Stimulated activated CD8-positive, alpha-beta memory T cell treated with anti-CD3 and anti-CD28 coated beads, Interleukin-2, amount 100 ng/mL, for 1 hour (primary cell): ENCODE measurements at places on chromosomes 6 and 20.

GRCh38 chr6:159005436-159005835 is 5.4 kb upstream of the RSPH3 start:
- DNase-seq: no peak

DNA sequence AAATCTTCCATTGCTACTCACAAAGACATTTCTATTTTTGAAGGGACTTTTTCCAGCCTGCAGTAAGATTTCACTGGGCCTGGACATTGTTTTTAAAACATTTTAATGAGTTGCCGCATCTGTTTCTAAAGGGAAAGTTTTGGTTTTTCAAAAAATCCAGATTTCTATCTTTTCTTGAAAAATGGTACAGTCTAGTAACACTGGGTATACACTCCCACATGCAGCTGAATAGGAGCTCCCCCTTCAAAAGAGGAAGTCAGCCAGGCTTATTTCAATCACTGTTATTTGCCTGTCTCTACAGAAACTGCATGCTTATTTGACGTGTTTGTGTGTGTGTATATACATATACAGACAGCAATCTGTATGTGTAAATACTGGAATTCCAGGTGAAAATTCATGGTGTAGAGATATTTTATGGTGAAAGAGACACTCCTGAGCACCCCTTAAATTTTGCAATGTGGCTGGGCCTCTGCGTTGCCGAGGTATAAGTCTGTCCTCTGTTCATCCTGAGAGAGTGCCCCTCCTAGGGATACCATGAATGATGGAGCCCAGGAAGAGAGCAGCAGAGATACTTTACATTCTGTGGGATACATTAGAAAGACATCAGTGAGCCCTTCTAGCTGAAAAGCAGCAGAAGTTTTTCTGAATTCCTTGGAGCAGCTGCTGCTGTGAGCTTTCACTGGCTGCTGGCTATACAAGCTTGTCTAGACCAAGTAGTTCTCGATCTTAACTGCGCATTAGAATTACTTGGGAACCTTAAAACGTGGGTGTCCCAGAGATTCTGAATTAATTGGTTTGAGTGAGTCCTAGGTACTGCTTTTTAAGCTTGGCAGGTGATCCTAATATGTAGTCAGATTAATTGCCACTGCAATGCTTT is 12.0 kb upstream of the ABRACL start:
- DNase-seq: no peak

DNA sequence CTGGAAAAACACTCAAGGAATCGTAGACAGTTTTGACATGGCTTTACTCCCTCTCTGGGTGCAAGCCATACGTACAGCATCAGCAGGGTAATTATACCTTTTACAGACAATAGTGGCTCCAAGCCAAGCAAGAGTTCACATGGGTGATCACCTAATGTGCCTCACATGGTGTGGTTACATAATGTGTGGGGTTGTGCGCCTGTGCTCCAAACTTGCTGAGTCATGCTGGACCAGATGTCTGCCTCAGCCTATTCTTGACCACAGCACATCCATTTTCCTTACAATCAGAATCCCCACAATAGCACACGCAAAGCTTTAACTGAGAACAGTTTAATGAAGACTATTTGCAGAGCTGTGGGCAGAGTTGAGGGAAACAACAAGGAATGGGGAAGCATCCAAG is 74.5 kb downstream of the ALDH8A1 start:
- DNase-seq: no peak

DNA sequence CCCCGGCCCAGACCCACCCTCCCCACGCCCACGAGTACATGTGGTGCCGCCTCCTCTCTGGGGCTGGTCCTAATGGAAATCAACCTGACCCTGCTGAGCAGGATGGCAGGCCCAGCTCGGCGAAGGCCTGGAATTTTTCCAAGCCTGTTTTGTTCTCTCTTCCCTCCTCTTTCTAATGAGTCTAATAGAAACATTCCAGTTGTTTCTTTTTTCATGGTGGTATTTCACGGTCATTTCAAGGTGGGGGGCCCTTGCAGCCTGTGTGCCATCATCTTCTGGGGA is 16.6 kb downstream of the SMOC2 start:
- no peak for DNase-seq

GRCh38 chr6:84752118-84752850 is 12.1 kb downstream of the TBX18 start:
- DNase-seq: no peak

GRCh38 chr20:4116091-4116490 is 100.7 kb upstream of the RNF24 start:
- DNase-seq: no peak

DNA sequence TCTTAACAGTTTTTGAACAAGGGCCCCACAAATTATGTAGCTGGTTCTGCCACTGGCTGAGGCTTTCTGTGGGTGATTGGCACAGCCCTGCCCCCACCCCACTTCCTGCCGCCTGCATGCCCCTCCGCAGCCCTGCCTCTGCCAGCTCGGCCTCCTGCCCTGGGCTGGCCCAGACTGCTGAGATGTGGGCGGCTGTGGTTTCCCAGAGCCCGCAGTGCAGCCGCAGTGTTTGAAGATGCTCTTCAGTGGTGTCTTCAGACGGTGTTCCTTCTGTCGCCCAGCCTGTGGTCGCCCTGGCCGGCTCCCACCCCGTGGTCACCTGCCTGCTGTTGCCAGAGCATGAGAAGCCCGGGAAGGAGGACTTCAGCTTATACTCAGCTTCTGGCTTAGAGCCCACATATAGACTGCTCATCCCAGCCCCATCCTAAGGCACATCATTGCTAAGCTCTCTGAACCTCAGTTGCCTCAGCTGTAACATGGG is 154.3 kb downstream of the VEGFA start:
- peak; percentile 18 for DNase-seq

GRCh38 chr6:90068264-90068663 is 174.0 kb downstream of the GJA10 start:
- no peak for DNase-seq

DNA sequence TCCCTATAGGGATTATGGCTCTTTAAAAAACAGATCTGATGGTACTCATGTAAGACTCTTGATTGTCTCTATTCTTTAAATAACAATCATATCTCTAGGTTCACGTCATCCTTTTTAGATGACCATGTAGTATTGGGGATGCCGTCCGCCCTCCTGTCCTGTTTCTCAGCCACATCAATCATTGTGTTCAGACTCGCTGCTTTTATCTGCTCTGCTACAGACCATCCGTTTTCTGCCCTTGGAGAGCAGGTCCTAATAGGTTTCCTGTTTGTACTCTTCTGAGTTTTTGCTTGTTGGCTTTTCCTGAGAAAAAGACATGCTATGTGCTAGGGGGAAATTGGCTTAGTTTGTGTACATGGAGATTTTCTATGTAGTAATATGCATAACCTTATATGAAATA is 76.8 kb downstream of the SASH1 start:
- DNase-seq: no peak

- no peak for DNase-seq
Observed at GRCh38 chr20:53660947-53661381, 67.3 kb upstream of the ZNF217 start.

DNA sequence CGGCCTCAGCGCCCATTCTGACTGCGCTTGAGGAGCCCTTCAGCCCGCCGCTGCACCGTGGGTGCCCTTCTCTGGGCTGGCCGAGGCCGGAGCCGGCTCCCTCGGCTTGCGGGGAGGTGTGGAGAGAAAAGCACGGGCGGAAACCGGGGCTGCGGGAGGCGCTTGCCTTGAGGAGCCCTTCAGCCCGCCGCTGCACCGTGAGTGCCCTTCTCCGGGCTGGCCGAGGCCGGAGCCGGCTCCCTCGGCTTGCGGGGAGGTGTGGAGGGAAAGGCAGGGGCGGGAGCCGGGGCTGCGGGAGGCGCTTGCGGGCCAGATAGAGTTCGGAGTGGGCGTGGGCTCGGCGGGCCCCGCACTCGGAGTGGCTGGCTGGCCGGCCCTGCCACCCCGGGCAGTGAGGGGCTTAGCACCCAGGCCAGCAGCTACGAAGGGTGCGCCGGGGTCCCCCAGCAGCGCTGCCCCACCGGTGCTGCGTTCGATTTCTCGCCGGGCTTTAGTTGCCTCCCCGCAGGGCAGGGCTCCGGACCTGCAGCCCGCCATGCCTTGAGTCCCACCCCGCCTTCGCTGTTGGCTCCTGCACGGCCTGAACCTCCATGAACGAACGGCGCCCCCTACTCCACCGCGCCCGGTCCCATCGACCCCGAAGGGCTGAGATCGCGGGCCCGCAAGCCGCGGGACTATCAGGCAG is 45.7 kb upstream of the MCUR1 start:
- no peak for DNase-seq

GRCh38 chr20:38810926-38811630 is 5.6 kb downstream of the PPP1R16B start:
- no peak for DNase-seq

DNA sequence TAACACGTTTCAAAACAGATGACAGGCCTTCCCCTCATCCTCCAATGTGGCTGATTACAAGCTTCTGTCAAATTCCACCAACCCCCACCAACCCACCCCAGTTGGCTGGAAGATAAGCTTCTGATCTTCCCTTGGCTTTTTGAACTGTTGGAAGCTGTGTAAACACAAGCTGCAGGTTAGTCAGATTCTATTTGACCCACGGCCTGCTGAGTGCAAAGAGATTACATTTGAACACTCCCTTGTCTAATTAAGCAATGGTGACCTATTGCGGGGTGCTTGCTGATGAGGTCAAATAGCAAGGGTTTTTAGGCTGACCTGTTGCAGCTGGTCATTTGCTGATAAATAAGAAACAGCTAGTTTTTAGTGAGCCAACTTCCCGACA is 379.7 kb downstream of the BMP2 start:
- no peak for DNase-seq

- no peak for DNase-seq
Observed at GRCh38 chr6:111406200-111406721, 76.8 kb downstream of the REV3L start.

GRCh38 chr6:44042261-44042988 is 84.8 kb downstream of the MRPL14 start:
- no peak for DNase-seq

GRCh38 chr6:74277777-74278186 is 581.8 kb downstream of the CD109 start:
- DNase-seq: no peak

GRCh38 chr6:64254558-64254957 is 619.0 kb downstream of the PHF3 start:
- DNase-seq: no peak

DNA sequence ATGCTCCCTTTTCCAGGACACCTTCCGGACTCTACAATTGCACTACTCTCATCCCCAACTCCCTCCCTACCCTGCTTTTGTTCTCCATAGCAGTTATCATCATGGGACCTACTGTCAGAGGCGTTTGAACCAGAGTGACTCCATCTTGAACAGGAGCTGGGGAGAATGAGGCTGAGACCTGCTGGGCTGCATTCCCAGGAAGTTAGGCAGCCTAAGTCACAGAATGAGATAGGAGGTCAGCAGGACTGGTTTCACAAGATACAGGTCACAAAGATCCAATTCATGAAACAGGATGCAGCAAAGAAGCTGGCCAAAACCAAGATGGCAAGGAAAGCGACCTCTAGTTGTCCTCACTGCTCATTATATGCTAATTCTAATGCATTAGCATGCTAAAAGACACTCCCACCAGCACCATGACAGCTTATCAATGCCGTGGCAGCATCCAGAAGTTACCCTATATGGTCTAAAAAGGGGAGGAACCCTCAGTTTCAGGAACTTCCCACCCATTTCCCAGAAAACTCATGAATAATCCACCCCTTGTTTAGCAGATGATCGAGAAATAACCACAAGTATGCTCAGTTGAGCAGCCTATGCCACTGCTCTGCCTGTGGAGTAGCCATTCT is 15.6 kb downstream of the SLC13A3 start:
- no peak for DNase-seq

- DNase-seq: no peak
Observed at GRCh38 chr20:34713194-34713943, 9.2 kb downstream of the TP53INP2 start.

DNA sequence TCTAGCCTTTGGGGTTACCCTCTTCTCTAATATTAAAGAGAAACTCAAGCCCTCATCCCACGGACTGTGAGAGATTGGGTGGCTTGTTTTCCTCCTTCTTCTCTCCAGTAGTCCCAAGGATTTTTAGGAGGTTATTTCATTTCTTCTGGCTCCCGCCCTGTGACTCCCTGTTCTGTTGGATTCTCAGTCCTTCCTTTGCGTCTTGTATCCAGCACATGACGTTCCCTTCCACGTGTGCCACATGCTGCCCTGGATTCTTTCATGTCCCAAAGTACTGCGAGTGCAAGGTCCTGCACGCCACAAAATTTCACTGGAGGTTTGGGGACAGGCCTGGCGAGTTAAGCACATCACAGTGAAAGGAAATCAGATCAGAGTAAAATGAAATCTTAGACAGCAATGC is 213.4 kb downstream of the PACRG start:
- DNase-seq: no peak

GRCh38 chr20:19009081-19009688 is 195.6 kb downstream of the SCP2D1 start:
- DNase-seq: no peak

DNA sequence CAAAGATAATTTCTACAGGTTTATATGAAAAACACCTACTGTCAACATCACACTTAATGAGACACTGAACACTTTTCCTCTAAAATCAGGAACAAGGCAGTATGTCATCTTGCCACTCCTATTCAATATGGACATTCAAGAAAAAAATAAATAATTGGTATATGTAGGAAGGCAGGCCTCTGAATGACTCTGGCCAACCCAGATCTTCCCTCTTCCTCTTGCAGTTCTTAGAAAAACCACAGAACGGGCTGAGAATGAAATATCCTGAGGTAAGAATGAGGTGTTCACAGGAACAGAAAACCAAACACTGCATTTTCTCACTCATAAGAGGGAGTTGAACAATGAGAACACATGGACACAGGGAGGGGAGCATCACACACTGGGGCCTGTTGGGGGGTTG is 1207.2 kb upstream of the CITED2 start:
- no peak for DNase-seq

DNA sequence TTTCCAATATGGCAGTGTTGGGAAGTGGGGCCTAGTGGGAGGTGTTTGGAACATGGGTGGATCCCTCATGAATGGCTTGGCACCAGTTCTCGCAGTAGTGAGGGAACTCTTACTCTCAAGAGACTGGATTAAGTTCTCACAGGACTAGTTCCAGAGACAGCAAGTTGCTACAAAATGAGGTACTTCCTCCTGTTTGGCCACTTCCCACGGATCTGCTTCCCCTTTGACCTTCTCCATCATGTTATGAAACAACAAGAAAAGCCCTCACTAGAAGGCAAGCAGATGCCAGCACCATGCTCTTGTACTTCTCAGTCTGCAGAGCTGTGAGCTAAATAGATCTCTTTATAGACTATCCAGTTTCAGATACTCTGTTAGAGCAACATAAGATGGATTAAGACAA is 3.1 kb downstream of the RSPH3 start:
- DNase-seq: no peak

- no peak for DNase-seq
Observed at GRCh38 chr20:39057143-39057542, 95.0 kb downstream of the DHX35 start.

- DNase-seq: no peak
Observed at GRCh38 chr6:43747784-43748183, 22.2 kb upstream of the VEGFA start.
